ENCODE measurements at places on chromosomes 4 and X.

- DNase-seq = no peak
Measured at GRCh38 chr4:113971706-113972360, 7.6 kb downstream of the ARSJ start.

- DNase-seq = no peak
Measured at GRCh38 chr4:128303986-128304385, 16.4 kb upstream of the PGRMC2 start.

DNA sequence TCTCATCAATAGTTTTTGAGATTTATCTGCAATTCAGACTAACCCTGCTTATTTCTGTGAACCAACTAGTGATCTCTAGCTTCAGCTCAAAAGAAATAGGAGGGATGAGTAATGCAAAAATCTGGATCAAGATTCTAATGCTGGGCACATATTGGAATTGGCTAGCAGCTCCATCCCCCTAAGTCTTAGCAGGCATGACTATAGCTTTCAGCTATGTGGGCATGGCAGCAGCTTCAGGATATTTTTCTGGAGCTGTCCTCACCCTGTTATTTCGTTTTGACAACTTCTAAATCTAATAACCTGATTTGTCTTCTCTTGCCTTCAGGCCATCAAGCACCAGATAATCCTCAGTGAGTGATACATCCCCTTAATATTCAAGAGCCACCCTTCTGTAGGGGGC is 50.8 kb upstream of the GNPDA2 start:
- no peak for DNase-seq

- DNase-seq = no peak
Measured at GRCh38 chr4:4247696-4248028, 361 bp downstream of the TMEM128 start.

DNA sequence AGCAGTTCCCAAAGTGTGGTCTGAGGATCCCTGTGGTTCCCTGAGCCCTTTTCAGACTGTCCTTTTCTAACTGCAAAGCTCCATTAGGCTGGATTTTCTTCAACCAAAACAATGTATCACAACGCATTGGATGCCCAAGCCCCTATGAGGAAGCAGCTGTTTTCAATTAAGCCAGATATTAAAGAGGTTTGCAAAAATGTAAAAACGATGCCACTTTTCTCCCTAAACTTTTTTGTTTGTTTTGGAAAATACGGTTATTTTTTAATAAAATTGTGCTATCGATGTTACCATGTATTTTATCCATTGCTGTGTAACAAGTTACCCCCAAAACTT is 170.4 kb upstream of the BCOR start:
- DNase-seq = no peak

- no peak for DNase-seq
Measured at GRCh38 chrX:113741744-113742143, 842.1 kb upstream of the HTR2C start.

- DNase-seq = no peak
Measured at GRCh38 chr4:13793020-13793710, 165.6 kb upstream of the BOD1L1 start.

DNA sequence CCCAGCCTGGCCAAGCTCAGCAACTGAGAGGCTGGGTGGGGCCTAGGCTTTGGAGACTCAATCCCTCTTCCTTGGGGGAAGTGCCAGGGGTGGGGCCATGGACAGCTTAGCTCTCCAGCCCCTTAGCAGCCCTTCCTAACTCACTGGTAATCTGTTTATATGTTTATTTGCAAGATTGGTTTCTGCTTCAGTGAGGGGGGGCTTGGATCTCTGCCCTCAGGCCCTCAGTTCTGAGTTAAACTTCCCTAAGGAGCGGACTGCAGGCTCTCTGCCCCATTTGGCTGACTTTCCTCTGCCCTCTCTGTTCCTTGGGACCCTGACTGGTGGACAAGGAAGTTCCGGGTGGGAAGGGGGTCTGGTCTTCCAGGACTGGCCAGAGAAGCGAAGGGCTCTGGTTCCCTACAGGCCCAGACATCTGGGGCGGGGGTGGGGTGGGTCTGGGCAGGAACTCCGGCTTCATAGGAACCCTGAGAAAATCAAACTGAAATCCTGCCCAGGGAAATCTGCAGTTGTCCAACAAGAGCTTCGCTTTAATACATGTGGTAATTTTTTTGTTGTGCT is 51.4 kb downstream of the NALF2 start:
- no peak for DNase-seq

GRCh38 chrX:47578692-47579091 is 3.5 kb upstream of the TIMP1 start:
- no peak for DNase-seq

DNA sequence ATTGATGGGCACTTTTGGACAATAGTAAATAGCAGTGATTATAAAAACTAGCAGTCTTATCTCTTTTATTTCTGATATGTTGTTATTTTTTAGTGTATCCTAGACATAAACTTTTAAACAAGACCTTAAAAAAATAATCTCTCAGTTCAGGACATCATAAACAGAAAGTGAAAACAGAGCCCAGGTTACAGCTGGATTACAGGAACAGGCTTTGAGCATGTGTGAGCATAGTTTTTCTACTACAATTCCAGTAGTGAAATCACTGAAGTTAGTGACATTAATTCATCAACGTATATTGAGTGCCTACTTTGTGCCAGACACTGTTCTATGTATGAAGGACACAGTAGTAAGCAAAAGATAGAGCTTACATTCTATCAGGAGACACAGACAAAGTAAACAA is 16.9 kb downstream of the TRIM75 start:
- no peak for DNase-seq

DNA sequence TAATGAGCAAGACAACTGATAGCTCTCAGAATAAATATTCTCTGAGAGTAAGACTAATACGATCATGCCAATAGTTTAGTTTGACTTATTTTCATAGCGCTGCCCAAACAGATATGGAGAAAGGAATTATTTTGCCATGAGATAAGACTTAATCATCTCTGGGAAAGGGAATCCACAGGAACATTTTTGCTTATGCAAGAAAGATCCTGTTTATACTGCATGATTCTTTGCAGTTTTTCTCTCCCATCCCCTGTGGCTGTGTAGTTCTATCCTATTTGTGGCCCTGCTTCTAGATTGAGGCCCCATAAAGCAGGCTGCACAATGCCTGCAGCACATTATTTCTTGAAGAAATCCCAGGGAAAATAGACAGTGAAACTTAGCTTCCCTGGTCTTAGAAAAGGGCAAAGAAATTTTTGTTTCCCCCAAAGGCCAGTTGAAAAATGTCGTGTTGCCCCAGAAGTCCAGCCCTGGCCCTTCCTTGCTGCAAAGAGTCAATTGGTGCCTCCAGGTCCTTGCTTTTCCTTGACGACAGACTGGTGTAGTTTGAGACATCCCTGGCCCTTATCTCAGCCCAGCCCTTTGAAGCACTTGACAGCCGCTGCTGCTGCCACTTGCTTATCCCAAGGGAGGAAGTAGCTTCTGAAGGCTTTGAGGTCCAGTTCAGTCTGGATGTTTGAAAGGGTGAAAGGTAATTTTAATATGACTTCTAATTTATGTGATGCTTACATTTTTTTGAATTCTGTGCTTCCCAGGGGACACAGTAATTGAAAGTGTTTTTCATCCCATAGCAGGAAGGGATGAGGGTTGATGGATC is 45.0 kb upstream of the SH3RF1 start:
- DNase-seq = no peak

DNA sequence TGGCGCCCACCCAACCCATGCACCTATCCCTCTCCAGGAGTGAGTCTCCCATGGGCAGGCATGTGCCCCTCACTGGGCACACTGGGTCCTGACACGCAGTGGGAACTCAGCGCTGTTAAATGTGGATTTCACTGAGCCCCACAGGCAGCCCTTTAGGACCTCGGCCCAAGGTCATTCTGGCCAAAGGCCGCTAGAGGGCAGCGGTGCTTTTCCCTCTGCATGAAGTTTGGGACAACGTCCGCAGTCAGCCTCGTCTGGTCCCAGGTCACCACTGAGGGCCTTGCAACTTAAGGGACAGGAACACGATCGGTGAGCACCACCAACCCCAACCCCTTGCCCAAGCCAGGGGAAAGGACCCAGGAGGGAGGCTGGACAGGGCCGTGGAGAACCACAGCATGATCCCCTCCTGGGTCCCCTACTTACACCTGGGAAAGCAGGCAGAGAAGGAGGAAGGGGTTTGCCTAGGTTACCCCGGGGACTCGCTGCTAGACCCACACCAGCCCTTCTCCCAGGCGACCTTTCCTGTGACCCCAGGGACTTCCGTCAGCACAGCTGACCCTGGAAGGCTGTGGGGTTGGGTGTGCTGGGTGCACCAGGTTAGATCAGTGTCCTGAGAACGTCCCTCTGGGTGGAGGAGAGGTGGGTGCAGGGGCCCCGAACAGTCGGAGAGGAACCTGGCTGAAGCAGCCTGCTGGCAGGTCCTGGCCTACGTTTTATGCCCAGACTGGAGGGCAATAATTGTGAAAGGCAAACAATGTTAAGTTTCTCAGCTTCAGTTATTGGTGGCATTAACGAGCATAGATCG is 24.0 kb downstream of the CYTL1 start:
- DNase-seq = peak; percentile 4

DNA sequence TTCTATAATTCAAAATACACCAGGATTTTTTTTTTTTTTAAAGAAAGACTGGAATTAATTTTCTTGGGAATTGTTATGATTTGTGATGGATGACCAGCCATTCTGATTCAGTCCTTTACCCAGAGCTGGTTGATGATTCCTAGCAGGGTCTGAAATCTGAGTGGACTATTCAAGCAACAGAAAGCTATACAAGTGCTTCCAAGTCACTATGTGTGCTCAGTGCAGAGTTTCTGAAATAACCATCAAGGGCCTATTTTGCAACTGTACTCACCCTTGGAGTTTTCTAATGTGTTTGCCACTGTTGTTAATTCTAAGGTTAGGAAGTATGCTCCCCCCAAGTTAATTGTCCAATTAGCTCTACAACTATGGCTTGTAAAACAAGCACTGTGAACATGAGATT is 137.7 kb upstream of the RAPGEF2 start:
- DNase-seq = no peak

GRCh38 chrX:111411557-111411956 is 435 bp downstream of the DCX start:
- no peak for DNase-seq

- no peak for DNase-seq
Measured at GRCh38 chr4:169229571-169230028, 41.2 kb downstream of the SH3RF1 start.

- no peak for DNase-seq
Measured at GRCh38 chr4:124290678-124291077, 421.9 kb downstream of the ANKRD50 start.

- DNase-seq = no peak
Measured at GRCh38 chrX:152637649-152638442, at the start of gene GABRQ. Gene GABRQ, plus strand, starts transcription at chrX:152637895. Its CDS starts 308 bp downstream, at chrX:152638203.

DNA sequence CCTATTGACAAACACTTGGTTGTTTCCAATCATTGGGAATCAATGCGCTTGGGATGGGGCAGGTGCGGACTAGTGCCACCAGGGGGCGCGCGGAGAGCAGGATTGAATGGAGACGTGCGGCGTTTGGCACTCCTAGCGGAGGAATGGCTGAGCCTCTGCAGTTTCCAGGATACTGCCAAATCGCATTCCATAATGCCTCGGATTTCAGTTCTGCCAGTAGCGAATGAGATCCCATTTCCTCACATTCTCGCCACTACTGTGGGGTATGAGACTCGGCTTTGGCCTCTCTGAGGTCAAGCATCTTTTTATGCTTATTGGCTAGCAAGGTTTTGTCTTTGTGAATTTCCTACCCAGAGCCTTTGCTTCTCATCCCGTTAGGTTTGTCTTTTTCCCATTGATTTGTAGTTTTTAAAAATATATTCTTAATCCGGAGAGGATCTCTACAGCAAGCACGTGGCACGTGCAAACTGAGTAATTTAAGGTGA is 28.7 kb downstream of the CLDN34 start:
- DNase-seq = peak; percentile 62

GRCh38 chr4:173202395-173202794 is 33.8 kb downstream of the GALNT7 start:
- no peak for DNase-seq

DNA sequence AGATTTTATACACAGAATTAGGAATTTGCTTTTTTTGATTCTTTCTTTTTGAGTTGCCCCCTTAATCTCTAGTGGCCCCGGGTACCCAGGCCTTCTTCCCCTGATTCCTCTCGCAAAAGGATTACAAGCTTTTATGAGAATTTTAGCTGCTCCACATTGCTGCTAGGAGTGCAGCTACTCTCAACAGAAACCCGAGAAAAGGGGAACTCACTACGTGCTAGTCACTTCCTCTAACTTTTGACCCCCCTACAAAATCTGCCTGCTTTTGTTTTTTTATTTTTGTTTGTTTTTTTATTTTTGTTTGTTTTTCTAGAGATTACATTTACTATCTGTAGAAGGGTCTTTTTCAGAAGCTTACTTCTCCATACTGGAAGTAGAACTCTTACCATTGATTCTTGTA is 64.1 kb downstream of the ZNF81 start:
- no peak for DNase-seq

- no peak for DNase-seq
Measured at GRCh38 chr4:79623021-79623870, 215.2 kb upstream of the GK2 start.

DNA sequence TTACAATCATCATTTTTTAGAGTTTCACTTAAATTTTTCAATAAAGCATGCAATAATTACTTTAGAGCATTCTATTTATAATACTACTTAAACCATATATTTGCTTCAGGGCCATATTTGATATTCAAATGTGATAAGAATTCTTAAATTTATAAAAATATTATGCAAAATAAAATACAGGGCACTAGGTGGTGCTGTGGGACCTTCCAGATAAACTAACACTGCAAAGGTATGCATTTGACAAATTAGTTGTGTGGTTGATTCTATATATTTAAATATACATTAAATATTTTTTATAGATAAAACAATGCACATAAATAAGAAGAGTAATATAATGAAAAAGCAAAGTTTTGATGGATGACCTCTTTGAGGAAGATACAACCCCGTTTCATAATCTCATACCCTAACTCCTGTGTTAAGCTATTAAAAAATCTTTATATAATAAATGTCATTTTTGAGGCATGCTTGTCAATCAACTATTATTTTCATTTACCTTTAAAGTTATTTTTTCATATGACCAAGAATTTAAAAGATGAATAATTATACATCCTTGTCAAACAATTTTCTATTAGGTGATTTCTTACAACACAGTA is 128.4 kb downstream of the REELD1 start:
- DNase-seq = peak; percentile 4
